SJSA1 (cell line): ENCODE measurements at places on chromosomes 1 and 21. TPM values are rescaled to one million over a fixed set of nuclear protein-coding genes. Genes with fewer than 3 reads are reported as not detected.

RYR2 gene
- total RNA-seq = not detected in 2 replicates

IL20 gene
- 0.25 and 0.53 TPM in 2 replicates for total RNA-seq

HPDL gene
- total RNA-seq = 0.18 TPM in 1 of 2 replicates, not detected in the other

PITHD1 gene
- 105 and 112 TPM in 2 replicates for total RNA-seq

BACH1 gene
- total RNA-seq = 46.0 and 47.3 TPM in 2 replicates

IFNAR1 gene
- 9.7 and 16.2 TPM in 2 replicates for total RNA-seq

TCEA3 gene
- 1.3 and 1.7 TPM in 2 replicates for total RNA-seq

CD84 gene
- total RNA-seq = not detected in 2 replicates

RNU5D-1 gene
- not detected in 2 replicates for total RNA-seq

SYPL2 gene
- total RNA-seq = 0.11 TPM in 1 of 2 replicates, not detected in the other

TGFB2 gene
- total RNA-seq = 3.4 and 7.4 TPM in 2 replicates

PER3 gene
- 5.6 and 13.2 TPM in 2 replicates for total RNA-seq

ARHGEF10L gene
- 12.8 and 13.6 TPM in 2 replicates for total RNA-seq

ACOT11 gene
- total RNA-seq = 0.85 and 1.3 TPM in 2 replicates

KLF17 gene
- total RNA-seq = not detected in 2 replicates

SPRR3 gene
- total RNA-seq = not detected in 2 replicates

PSMA5 gene
- 104 and 107 TPM in 2 replicates for total RNA-seq

RHEX gene
- not detected in 2 replicates for total RNA-seq

CLCNKA gene
- total RNA-seq = not detected in 2 replicates

ZBTB21 gene
- total RNA-seq = 7.1 and 11.4 TPM in 2 replicates

FAM3B gene
- not detected in 2 replicates for total RNA-seq

TSPAN1 gene
- total RNA-seq = not detected in 2 replicates

MMEL1 gene
- total RNA-seq = not detected in 2 replicates

LRRC40 gene
- 30.9 and 35.9 TPM in 2 replicates for total RNA-seq

FLG gene
- total RNA-seq = 0.05 and 0.06 TPM in 2 replicates

PPFIA4 gene
- not detected in 2 replicates for total RNA-seq

SPATA17 gene
- 0.29 TPM in 1 of 2 replicates, not detected in the other for total RNA-seq

HTR6 gene
- total RNA-seq = not detected in 2 replicates

CRABP2 gene
- total RNA-seq = 2.8 and 6.7 TPM in 2 replicates

UBQLN4 gene
- total RNA-seq = 11.4 and 18.2 TPM in 2 replicates

H6PD gene
- 12.2 and 12.6 TPM in 2 replicates for total RNA-seq

ANKRD65 gene
- not detected in 2 replicates for total RNA-seq

TLCD4 gene
- 0.60 and 2.5 TPM in 2 replicates for total RNA-seq

FCGR3A gene
- not detected in 2 replicates for total RNA-seq

SAMD13 gene
- 1.3 TPM in 1 of 2 replicates, not detected in the other for total RNA-seq

REN gene
- total RNA-seq = not detected in 2 replicates

PPIAL4G gene
- total RNA-seq = not detected in 2 replicates

PTGS2 gene
- total RNA-seq = 0.13 TPM in 1 of 2 replicates, not detected in the other
